Mesothelial cell of epicardium (in vitro differentiated cells): ENCODE measurements at places on chromosomes 5 and 9.

- no peak for DNase-seq
Observed at GRCh38 chr9:80501635-80502034, 929.9 kb downstream of the TLE4 start.

DNA sequence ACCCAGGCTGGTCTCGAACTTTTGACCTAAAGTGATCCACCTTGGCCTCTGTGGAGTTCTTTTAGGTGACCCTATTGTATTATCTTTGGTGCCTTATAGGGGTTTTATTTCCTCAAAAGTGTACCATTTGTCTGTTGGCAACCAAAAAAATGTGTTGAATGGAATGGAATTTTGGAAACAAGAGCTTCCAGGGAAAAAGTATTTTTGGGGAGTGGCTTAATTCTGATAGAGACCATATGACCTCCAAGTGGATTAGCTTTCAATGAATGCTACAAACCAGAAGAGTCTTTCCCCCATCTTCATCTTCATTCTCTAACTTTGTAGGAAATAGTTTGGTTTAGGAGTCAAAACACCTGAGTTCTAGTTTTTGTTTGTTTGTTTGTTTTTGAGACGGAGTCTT, 3.4 kb upstream of the OGN start:
- no peak for DNase-seq

DNA sequence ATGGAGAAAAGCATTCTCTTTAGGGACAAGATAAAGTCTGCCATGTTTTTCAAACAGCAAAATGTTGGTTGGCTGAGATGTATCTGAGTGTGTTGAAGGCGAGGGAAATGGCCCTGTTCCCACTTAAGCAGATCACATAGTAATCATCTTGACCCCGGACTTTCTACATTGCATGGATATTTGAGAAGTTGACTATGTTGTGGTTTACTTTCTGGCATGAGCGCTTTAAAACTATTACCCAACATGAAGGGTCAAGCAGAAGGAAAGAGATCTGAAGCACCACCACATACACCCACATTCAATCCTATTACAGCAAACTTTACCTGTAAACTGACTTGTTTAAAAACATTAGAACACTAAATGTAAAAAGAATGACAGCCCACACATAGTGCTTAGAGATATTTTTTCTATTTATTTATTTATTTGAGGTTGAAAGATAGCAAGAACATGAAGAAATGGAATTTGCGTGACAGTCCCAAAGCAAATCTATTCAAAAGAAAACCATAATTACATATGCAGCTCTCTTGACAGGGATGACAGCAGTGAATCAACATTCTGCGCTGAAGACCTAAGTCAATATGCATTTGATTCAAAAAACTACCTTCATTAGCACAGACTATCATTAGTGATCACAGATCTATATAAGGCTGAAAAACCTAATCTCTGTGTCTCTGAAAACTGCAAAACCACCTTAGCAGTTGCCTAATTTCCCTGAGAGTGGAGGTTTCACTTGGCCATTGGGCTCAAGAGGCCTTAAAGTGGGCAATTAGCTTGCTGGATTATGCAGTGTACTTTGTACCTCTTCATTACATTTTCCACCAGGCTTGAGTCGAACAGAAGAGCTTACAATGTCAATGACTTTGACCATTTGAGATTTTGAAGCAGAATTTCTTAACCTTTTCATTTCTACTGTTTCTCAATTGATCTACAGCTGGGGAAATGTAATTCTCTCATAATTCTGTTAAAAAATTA, 195.0 kb downstream of the PDE4D start:
- DNase-seq, result no peak

DNA sequence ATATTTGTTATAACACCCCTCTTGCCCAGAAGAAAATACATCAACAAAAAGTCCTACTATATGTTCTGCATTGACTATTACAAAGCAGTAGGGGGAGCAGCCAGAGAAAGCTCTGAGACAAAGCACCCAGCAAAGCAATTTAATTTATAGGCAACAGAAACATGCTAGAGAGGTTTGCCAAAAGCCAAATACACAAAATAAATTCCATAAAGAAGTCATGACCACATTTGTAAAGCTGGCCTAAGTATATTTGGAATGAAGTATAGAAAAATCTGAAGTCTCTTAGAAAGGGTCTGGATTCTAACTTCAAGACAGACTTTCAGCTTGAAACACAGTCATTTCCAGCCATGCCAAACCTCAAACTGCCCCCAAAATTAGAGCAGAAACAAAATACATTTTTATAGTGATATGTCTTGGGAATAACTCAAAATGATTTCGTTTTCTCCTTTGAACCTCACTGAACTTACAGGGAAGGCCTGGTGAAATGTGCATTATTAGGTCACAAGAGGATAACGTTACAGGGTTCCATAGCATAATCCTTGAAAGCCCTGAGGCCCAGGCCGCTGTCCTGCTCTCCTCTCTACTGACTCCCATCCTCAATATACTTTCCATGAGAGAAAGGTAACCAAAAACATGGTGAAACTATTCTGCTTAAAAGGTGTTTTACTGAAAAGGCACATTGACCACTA, 451.8 kb downstream of the RAB3C start:
- no peak for DNase-seq

- DNase-seq, result no peak
Observed at GRCh38 chr5:50975840-50976239, 309.4 kb downstream of the PARP8 start.

GRCh38 chr5:19608444-19609002, 379.5 kb downstream of the CDH18 start:
- no peak for DNase-seq

GRCh38 chr5:16550316-16550952, 66.4 kb downstream of the RETREG1 start:
- no peak for DNase-seq

DNA sequence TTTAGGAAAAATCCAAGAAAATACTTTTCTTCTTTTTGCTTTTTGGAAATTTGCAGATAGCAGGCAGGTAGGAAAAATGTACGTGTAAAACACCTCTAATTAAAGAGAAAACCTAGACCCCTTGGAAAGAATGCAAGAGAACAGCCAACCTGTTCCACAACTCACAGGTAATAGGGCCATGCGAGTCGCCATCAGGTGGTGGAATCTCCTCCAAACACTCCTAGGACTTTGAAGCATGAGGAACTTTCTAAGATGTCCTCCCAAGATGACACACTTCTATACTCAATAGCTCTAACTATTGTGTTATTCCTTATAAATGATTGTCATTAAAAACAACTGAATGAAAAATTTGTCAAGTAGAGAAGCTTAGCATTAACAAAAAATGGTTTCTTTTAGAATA, 174.0 kb downstream of the TMC1 start:
- DNase-seq, result no peak

- DNase-seq, result no peak
Observed at GRCh38 chr9:93276973-93277372, 93.0 kb downstream of the WNK2 start.

GRCh38 chr5:173302546-173303155, 25.6 kb downstream of the STC2 start:
- no peak for DNase-seq

DNA sequence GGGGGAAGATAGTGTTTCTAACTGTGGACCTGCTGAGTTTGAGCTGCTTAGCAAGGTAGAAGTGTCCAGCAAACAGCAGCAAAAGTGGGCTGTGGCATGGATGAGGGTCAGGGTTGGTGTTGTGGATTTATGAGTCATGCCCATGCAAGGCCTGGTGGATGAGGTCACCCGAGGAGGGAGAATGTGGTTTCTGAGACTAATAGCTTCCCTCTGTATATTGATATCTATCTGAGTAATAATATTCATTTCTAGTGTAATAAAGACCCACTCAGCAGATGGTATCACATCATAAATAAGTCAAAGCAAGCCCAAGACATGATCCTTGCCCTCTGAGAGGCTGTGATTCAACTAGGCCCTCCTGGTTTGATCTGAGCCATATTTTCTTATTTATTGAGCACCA, 597.8 kb upstream of the CLINT1 start:
- no peak for DNase-seq

- DNase-seq, result no peak
Observed at GRCh38 chr9:125760537-125760936, 13.4 kb downstream of the PBX3 start.

DNA sequence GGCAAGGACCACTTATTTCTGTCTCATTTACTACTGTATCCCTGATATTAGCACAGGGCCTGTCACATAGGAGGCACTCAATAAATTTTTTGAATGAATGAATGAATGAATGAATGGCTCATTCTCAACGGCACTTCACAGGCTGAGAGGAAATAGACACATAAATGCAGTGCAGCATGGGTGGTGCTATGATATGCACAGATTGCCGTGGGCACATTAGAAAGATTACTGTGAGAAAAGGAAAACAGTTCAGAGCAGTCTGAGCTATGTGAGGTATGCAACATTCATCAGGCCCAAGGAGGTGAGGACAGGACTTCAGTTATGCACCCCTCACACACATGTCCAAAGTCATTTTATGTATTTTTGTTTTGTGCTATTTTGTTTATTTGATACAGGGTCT, 6.4 kb upstream of the NOL6 start:
- DNase-seq, result no peak

- DNase-seq, result no peak
Observed at GRCh38 chr9:73741316-73741715, 589.7 kb downstream of the ANXA1 start.

GRCh38 chr5:177509381-177509951, at the start of gene DOK3:
Gene DOK3, minus strand, starts transcription at chr5:177509826. Its CDS starts 286 bp downstream, at chr5:177509540.
- DNase-seq, result no peak

DNA sequence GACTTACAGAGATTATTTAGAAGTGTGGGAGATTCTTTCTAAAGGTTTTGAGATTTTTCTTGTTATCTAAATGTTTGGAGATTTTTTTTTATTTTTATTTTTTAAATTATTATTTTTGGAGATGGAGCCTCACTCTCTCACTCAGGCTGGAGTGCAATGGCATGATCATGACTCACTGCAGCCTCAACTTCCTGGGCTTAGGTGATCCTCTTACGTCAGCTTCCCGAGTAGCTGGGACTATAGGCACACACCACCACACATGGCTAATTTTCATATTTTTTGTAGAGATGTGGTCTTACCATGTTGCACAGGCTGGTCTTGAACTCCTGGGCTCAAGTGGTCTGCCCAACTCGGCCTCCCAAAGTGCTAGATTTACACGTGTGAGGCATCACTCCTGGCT, 694.5 kb downstream of the TLE1 start:
- no peak for DNase-seq

DNA sequence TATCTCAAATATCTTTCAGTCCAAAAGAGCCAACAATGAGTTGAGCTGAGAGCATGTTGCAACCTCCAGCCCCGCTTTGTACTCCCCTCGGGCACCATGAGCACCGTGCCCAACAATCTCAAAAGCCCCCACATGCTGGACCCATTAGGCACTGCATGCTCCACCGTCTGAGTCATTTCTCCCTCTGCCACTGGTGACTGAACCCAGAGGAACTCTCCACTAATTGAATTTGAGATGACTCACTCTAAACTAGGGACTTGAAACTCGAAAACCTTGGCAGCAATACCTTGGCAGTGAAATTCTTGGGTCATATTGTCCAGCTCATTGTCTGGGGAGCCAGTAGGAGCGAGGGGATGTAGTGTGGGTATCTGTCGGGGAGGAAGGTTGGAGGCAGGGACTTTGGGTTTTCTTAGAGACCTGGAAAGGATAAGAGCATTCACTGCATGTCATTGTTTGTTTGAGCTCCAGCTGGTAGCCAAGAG, 49.9 kb upstream of the SLIT3 start:
- no peak for DNase-seq

- DNase-seq, result no peak
Observed at GRCh38 chr5:173123416-173123815, 20.9 kb upstream of the BNIP1 start.

DNA sequence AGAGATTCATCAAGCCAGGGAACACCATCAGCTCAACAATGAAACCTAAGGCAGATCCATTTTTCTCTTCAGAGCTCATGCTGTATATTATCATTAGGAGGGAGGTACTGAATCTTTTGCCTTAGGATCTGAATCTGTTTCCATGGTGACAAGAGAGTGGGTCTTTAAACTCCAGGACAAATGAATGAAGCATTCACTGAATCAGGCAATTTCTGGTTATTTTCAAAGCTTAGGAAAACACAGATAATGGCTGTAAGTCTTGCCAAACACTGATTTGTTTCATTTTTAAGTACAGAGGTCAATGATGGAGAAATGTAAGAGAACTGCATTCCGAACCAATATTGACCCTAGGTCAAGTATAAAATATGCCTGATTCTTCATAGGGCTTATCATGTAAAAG, 84.9 kb downstream of the GNA14 start:
- no peak for DNase-seq

- DNase-seq, result no peak
Observed at GRCh38 chr5:53537711-53538110, 22.7 kb upstream of the NDUFS4 start.
